ENCODE measurements at places on chromosomes 5 and 9.

DNA sequence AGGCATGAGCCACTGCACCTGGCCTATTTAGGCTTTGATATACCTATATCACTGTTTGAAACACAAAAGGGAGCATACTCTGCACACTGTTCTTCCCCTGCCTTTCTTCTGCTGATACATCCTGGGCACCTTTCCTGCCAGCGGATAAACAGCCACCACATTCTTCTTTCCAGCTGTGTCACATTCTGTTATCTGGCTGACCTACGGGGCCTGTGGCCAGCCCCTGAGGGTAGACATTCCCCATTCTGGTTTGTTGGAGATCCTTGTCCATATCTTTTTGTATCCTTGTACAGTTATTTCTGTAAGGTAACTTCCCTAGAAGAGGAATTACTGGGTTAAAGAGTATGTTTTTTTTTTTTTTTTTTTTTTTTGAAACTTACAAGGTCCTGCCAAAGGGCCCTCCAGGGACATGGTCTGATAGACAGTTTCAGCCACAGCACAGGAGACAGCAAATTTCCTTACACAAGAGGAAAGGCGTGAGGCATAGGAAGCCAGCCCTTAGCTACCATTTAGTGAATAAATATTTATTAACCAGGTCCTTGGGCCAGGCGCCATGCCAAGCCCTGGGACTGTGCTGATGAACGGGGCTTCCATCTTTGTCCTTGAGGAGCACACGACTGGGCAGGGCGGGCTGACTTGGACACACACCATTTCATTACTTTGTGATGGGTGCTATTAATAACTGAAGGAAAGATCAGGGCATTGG is 57.8 kb downstream of the ERGIC1 start:
- no peak for DNase-seq

- no peak for DNase-seq
These were observed 1.1 kb downstream of the EIF4E1B start for GRCh38 chr5:176631383-176632200.

DNA sequence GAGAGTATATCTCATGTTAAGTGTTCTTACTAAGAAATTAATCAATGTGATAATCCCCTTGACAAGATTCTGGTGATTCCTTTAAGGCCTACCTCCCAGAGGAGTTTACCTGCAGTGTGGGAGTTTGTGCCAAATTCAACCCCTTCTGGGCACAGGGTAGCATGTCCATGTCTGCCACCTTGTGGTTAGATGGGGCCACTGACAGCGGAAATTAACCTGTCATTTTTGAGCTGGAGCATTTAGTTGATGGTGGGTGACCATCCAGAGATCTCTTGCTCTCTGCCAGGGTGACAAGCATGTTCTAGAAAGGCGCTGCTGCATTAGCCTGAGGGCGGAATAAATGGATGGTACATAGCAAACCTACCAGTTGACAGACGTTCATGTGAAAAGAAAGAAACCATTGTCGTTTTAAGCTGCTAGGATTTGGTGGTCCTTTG is 132.2 kb downstream of the FBXO4 start:
- DNase-seq: peak; percentile 18

GRCh38 chr9:79817438-79818004 is 245.8 kb downstream of the TLE4 start:
- DNase-seq: no peak

DNA sequence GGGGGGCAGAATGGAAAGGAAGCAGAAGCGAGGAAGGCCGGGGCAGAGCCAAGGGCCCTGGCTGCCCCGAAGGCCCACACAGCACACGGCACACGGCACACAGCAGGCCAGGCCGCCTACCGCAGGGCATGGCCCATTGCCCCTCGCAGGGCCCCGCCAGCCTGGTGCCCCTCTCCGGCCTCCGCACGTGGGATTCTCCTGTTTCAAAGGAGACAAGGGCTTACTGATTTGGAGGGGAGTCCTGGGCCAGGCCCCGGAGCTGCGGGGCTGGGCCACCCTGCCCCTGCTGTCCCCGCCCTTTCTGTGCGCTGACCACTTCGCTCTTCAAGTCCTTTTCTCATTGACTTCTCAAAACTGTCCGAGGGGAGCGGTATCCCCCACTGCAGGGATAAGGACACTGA is 7.7 kb upstream of the PHYKPL start:
- no peak for DNase-seq

DNA sequence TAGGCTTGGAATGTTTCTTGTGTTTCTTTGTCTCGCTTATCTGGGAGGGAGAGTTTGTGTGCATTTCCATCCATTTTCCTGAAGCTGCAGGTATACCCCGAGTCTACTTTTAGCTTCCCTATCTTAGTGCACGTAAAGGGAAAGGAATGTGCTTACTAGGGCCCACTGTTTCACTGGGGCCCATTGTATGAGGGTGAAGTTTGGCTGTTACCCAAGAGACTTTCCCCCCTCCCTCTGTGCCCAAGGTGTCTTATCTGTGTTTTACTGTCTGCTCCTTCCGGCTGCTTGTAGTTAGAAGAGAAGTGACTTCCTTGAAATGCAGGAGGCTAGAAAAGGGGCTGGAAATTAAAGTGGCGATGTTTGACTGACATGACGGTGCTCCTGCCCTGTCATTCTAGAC is 12.1 kb upstream of the BTNL3 start:
- no peak for DNase-seq

DNA sequence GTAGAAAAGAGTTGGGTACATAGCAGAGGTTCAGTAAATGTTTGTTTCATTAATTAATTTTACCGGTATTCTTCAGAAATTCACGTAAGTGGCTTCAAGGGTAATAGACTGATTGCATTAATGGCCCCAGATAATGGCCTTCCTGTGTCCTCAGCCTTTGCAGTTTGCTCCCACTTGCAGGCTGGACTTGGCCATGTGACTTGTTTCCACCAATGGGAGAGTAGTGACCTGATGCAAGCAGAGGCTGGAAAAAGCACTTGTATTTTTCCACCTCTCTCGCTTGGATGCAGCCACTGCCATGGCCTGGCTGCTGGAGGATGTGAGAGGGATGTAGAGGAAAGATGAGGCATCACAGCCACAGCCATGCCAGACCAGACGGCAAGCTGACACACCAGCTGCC is 480.9 kb downstream of the CDK5RAP2 start:
- no peak for DNase-seq

DNA sequence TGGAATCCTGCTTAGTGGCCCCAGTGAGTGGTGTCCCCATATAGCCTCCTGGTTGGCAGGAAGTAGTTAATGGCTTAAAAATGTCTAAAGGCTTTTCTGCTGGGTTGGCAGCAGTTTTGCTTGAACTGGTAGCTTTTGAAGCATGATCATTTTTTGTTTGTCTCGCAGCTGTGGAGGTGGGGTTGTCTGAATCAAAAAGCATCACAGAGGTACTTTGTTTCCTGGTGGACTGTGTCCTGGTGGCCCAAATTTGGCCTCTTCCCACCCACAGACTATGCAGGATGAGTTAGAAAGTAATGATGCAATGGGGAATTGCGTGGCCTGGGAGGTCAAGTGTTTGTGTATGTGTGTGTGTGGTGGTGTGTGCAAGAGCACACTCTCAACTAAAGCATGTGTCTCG is 322.7 kb downstream of the ARHGEF28 start:
- DNase-seq: no peak

DNA sequence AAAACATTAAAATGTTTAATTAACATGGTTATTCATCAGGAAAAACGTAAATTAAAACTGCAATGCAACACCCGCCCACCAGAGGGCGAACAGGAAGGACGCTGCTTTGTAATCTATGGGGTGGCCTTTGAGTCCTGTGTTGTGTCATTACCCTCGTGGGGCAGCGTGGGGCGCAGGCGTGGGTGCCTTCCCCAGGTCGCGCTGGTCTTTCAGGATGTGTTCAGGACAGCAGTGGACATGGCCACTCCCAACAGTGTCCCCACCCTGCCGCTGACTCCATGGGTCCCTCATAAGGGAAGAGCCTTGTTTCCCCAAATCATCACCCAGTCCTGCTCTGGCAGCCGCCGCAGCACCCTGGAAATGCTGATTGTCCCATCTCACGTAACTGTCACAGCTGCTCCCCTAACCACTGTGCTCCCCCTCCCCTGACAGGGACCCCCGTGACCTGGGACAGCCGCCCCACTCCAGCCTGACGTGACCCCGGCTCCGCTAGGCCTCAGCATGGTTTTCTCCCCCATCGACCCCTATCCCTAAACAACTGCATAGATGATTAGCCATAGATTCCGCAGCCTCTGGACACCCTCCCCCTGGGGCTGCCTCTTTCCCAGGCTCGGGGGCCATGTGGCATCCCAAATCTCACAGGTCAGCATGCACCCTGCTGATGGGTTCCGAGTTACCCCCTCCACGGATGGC is 36.4 kb downstream of the GLT6D1 start:
- DNase-seq: no peak

DNA sequence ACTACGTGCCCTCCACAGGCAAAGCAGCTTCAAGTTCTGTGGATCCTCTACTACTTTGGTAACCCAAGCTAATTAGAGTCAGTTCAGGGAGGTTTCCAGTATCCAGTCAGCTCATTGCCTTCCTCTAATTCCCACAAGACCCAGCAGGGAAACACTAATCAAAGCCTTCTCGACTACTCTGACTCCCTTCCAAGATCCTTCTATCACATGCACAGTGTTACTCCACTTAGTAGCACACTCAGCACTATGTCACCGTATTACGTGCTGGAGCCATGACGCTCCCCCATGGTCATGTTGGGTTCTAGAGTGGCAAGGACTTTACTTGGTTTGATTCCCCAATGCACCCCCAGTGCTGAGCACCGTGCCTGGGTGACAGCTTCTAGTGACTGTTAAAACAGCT is 53.0 kb downstream of the DCP2 start:
- no peak for DNase-seq

GRCh38 chr5:90866915-90867731 is 308.5 kb downstream of the ADGRV1 start:
- no peak for DNase-seq

GRCh38 chr9:68953771-68954170 is 60.1 kb downstream of the PRKACG start:
- DNase-seq: no peak

DNA sequence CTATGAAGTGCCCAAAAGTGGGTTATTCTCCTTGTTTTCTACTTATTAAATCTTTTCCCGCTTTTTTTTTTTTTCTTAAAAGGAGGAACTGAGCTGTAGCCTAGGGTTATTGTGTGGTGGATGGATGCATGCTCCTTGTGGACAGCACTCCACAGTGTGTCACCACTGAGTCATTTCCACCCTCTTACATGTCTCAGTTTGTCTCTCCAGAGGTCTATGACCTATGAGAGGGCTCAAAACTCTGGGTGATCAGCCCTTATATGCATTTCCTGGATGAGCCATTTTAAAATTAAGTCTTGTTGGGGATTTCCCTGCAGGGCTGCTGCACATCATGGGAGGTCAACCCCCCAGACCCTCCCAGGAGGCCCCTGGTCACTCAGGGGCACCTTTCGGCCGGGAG is 102.2 kb upstream of the MOCS2 start:
- DNase-seq: no peak

GRCh38 chr5:135501965-135502364 is 33.8 kb downstream of the NEUROG1 start:
- no peak for DNase-seq

DNA sequence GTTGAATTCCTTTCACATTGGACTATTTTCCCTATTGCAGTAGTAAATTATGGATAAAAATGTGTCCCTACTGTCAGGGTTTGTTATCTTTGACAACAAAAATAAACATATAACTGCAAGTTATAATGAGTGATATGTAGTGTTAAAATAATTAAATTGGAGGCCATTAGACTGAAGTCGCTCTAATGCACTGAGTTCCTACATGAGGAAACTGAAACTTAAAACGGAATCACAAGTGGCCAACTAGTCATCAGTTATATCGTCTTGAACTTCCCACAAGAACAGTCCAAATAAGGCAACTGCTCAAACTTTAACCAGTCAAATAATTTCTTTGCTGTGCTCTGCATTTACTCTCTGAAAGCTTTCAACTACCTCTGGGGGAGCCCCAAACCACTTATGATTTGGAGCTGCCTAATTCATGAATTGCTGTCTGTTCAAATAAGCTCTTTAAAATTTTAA is 2.1 kb upstream of the IFT74 start:
- no peak for DNase-seq

- no peak for DNase-seq
These were observed 885 bp upstream of the MLLT3 start for GRCh38 chr9:20623021-20623747.

DNA sequence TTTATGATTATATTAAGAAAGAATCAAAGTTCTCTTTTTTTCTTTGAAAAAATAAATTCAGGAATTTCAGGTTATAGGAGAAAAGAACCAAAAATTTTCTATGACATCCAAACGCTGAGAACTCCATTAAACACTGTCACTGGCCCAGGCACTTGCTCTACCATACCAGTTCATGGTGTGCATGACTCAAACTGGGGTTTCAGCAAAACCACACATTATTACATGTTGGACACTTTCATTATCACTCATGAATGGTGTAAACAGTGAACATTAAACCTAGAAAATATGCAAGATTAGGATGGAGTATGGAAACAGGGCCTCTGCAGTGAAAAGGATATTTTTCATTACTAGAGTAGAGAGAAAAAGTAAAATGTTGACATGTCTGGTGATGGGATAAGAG is 369.9 kb upstream of the FAM174A start:
- no peak for DNase-seq

DNA sequence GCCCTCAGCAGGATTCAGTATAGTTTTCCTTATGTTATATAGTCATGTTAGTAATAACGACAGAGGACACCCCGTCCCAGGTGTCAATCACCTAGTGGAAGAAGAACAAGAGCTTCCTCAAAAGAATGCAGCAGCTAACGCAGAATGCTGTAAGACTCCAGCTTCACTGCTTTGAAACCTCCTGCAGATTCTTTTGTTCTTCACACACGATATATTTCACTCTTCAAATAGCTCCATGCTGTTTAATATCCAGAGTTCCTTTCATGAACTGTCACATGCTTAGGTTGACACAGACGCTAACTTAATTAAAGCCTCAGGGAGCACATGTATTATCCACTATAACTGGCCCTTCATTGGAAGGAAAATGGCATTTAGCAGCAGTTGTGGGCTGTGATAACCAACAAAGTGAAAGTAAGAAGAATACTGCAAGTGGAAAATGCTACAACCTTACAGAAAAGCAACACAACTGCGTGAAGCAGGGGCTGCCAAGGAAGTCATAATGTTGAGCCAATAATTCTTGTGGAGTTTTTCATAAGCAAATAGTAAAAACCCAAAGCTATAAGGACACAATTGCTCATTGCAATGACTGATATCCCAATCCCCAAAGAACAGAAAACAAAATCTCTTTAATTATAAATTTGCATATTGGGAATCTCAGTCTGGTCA is 387.5 kb downstream of the PLK2 start:
- DNase-seq: no peak

GRCh38 chr5:172004824-172005237 is 1.6 kb downstream of the FBXW11 start:
- DNase-seq: no peak

DNA sequence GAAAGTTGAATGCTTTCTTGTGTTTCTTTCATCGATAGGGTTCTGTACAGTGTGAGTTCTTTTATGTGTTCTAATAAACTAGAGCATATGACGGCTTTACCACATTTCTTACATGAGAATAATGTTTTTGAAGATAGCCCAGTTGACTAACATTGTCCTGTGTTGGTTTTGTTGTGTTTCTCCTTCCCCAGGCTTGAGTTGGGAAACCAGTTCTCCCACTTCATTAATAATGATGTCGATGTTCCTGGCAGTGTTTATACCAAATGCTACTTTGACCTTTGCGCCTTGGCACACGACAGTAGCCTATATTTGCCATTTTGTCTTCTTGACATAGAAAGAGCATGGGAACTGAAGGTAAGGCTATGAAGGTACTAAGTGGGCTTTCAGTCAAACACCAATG is 14.4 kb upstream of the ZNF782 start:
- no peak for DNase-seq
